Activated CD4-positive, alpha-beta T cell treated with anti-CD3 and anti-CD28 coated beads, Interleukin-2, amount 50 U/mL, for 24 hours (primary cell): ENCODE measurements at places on chromosomes 4 and X.

DNA sequence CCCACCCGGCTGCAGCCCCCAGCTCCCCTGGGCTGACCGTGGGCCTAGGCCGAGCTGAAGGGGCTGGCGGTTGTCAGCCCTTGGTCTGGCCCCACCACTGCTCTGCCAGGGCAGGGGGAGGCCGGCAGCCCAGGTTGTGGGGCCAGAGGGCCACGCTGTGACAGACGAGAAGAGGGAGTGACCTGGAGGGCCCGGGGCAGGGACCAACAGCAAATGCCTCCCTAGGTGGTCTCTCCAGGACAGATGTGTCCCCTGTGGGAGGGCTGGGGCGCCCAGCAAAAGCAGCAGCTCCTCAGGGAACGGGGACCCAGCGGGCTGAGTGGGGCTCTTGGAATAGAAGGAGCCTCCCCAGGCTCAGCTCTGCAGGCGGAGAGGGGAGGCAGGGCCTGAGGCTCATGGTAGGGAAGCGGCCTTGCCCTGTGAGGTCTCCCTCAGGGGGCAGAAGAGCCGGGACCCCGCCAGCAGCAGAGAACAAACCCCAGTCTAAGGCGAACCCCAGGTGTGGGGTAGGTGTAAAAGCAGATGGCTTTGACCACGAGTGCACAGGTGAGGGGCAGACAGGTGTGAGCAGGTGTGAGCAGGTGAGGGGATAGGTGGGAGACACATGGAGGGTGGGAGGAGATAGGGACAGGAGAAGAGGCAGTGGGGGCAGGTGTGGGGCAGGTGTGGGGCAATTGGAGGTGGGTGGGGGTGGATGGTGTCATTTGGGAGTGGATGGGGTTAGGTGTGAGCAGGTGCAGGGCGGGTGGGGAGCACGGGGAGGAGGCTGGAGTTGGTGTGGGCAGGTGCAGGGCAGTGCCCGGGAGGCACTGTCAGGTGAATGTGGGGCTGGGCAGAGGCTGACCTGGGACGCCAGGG is 34.1 kb upstream of the SPON2 start:
- DNase-seq, result no peak

- DNase-seq, result no peak
These were observed 9.6 kb downstream of the MAMLD1 start for GRCh38 chrX:150372756-150373155.

DNA sequence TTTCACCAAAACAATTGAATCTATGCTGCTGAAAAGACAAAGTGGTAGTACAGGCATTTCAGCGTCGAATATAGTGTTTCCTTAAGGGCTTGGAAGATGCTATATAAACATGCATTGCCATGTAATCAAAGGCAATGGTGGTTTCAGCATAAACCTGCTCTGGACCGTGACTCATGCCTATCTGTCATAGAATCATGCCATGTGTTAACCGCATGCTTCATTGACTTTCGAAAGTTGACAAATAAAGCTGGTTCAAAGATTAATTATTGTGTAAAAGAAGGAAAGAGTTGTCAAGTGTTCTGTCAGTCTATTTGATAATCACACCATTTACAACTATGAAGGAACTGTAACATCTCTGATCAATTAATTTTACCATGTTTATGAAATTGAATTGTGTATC is 83.2 kb downstream of the FUNDC1 start:
- no peak for DNase-seq

DNA sequence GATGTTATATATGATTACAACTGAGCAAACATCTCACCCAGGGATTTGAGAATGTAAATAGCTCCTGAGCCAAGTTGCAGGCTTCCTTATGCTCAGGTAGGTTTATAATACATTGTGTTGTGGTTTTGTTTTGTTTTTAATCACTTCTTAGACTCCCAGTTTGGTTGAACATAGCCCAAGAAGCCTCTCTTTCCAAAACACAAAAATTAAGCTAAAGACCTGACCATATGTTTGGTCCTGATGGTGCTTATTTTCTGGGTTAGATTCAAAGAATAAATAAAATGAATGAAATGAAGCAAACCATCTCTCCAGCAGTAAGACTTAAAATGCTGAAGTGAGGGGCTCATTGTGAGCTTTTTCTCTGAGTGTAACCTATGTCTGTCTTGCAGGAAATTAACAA is 93.5 kb downstream of the GRXCR1 start:
- DNase-seq, result no peak

DNA sequence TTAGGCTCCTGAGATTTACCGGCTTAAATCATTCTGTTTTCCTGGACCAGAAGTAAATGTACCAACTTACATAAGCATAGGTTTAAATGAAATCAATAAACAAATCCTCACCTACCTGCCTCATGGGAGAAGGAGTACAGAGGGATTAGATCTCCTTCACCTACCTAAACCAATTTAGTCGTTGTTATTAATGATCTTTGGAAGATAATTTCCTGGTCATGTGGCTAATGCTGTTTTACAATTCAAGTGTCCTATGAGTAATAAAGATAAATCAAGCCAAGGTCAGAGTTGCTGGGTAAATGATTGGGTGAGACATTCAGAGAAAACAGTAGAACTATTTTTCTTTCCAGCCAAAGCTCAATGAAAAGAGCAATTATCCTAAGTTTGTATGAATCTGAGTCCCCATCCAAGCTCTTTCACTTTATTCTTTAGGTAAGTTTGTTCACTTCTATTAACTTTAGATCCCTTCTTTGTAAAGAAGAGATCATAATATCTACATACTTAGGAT is 423.0 kb upstream of the FAM241A start:
- DNase-seq, result no peak

DNA sequence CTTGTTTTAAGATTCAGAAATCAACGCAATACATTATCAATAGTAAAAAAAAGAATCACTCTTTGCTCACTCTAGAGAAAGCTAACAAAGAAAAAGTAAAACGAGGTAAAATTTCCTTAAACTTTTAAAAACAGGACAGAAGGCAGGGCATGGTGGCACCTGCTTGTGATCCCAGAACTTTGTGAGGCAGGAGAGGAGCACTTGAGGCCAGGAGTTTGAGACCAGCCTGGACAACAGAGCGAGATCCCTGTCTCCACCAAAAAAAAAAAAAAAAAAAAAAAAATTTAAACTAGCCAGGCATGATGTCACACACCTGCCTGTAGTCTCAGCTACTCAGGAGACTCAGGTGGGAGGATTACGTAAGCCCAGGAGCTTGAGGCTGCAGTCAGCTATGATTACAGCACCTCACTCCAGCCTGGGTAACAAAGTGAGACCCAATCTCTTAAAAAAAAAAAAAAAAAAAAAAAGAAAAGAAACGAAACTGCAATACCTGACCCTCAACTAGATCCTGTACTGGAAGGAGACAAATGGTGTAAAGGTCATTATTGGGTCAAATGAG is 3.5 kb downstream of the CCNI start:
- DNase-seq, result no peak

DNA sequence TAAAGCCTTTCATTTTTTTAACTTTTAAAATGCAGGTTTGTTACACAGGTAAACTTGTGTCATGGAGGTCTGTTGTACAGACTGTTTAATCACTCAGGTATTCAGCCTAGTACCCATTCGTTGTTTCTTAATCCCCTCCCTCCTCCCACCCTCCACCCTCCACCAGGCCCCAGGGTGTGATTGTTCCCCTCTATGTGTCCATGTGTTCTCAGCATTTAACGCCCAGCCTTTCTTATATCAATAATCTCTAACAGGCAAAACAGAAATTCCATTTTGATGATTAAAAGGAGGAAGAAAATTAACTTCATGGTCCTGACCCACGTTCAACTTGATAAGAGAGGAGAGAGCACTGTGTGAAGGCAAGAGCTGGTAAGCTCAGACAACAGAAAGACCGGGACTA is 75.1 kb downstream of the TSPAN5 start:
- DNase-seq, result no peak

- DNase-seq, result no peak
These were observed 149.6 kb downstream of the RAPGEF2 start for GRCh38 chr4:159252491-159252890.

DNA sequence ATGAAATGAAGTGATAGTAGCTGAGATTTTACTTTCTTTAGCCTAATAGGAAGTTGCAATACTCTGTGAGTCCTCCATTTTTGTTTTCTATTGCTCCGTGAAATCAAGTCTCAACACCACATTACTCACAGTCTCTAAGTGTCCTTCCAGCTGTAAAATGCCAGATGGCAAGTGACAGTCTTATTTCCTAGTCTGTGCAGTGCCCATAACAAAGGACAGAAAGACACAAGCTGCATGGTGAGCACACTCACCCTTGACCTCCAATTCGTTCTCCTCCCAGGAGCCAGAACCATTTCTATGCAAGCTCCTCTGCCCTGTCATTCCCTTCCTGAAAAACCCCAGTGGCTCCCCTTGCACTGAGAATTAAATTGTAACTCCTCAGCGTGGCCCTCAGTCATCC is 101.6 kb downstream of the PARM1 start:
- no peak for DNase-seq

DNA sequence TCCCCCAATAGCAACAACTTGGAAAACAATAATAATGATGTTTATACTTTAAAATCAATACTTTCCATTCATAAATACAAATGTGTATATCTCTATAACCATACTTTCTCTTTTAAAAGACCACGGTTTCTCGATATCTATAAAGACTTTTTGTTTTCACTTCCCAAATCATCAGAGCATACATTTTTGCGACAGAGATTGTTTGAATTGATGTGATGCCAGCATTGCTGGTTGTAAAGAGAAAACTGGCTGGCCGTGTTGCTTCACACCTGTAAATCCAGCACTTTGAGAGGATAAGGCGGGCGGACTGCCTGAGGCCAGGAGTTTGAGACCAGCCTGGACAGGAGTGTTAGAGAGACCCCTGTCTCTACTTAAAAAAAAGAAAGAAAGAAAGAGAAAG is 77.6 kb upstream of the ZNF518B start:
- DNase-seq, result no peak

- DNase-seq, result no peak
These were observed 8.7 kb upstream of the TEX13A start for GRCh38 chrX:105229146-105229545.

DNA sequence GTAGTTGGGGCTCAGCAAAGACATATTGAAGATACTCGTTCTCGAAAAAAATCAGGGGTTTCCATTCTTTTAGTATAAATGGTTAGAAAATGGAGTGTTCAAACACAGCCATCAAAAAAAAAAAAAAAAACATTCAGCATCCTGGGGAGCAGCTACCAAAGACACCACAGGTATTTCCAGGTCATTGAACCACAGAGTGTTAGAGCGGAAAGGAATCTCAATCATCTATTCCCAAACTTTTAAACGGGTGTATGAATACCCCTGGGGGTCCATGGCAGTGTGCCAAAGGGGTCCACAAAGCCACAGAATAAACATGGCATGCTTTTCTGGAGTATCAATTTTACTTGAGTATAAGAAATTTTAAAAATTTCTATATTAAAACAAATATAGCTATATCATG is 6.9 kb upstream of the FGF16 start:
- DNase-seq, result no peak

DNA sequence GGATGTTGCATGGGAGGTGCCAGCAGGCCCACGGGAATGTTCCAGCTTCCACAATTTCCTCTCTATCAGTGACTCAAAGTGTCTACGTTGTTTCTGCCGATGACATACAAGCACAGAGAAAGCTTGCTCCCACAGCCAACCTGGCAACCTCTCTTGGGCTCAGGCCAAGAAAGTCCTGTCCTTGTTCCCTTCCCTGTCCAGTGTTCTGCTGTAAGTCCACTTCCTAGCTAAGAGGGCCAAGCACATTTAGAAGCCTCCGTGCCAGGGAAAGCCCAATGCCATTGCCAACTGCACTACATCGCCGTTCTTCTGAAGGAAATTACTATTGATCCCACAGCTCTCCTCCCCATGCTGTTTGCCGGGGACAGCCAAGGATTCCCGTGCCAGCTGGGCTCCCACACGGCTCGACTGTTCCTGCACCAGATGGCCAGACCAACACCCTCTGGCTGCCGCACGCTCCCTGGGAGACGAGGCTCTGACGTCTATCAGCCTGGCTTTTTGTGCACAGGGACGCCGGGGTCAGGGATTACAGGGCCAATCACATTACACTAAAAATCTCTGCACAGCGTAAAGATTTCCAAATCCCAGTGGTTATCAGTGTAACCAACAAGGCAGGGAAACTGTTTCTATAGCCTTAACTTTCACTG is 284.0 kb downstream of the BCOR start:
- no peak for DNase-seq

GRCh38 chr4:140054861-140055260 is 99.1 kb downstream of the MAML3 start:
- no peak for DNase-seq

GRCh38 chr4:126661194-126661593 is 971.6 kb upstream of the INTU start:
- DNase-seq, result no peak

DNA sequence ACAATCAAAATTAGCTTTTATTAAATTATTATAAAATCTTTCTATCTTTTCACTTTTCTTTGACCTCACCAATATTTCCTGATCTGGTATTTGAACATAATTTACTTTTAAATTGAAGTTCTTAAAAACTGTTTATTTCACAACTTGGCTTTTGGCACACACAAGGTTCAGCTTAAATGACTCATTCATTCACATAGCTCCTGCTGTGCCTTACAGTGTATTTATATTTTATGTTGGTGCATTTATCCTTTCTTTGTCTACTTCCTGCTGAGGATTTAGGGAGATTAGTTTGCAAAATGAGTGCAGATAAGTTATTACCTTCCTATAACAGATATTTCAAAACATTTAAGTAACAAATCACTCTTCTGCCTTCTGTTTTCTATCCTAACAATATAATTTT is 430.6 kb downstream of the DTHD1 start:
- DNase-seq, result no peak

GRCh38 chr4:55442541-55442940 is 46.8 kb downstream of the TMEM165 start:
- no peak for DNase-seq

DNA sequence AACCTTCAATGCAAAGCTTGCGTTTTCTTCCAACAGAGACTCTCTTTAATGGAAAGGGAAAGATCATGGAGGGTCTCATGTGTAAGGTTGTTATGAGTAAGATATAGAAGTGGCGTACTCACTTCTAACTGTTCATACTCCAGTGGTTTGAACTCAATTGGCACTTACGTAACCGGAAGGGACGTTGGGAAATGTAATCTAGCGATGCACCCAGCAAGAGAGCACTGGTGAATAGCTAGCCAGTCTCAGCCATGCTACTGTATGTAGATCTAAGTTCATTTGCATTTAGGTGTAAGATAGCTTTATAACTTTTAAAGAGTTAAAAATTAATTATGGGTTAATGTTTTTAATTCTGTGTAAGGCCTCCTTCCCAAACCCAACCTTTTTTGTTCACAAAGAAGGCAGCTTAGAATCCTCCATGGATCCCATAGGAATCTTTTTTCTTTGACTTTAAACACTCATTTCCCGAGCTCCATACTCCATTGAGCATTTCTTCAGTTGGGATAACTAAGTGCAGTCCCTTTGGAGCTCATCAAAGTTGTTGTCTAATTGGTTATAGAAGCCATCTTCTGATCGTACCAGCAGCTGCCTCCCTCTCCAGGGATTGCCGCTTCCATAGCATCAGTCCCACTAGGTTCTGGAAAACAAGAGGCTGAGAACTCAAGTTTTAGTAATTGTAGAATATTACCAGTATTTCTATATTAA is 191.1 kb downstream of the RAPGEF2 start:
- no peak for DNase-seq

- DNase-seq, result no peak
These were observed 157.5 kb upstream of the ATP6AP2 start for GRCh38 chrX:40423299-40423698.

GRCh38 chr4:4711902-4712301 is 147.6 kb upstream of the MSX1 start:
- DNase-seq, result no peak

- no peak for DNase-seq
These were observed 92.4 kb upstream of the AP1S2 start for GRCh38 chrX:15946783-15947580.
